ENCODE measurements at places on chromosomes 4 and X.
A peak's percentile ranks its signal among the peaks of the same experiment; 100 is the strongest.

DNA sequence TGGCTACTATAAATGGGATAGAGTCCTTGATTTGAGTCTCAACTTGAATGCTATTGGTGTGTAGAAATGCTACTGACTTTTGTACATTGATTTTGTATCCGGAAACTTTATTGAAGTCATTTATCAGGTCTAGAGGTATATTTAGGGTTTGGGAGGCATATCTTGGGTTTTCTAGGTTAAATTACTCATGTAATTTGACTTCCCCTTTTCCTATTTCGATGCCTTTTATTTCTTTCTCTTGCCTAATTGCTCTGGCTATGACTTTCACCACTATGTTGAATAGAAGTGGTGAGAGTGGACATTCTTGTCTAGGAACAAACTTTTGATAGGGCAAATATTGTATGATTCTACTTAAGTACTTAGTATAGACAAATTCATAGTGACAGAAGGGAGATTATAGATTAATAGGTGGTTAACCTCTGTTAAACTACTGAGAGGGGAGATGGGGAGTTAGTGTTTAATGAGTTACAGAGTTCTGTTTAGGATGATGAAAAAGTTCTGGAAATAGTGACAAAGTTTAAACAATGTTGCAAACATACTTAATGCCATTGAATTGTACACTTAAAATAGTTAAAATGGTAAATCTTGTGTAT, 22.8 kb upstream of the HSPA4L start:
- DNase-seq, result no peak

DNA sequence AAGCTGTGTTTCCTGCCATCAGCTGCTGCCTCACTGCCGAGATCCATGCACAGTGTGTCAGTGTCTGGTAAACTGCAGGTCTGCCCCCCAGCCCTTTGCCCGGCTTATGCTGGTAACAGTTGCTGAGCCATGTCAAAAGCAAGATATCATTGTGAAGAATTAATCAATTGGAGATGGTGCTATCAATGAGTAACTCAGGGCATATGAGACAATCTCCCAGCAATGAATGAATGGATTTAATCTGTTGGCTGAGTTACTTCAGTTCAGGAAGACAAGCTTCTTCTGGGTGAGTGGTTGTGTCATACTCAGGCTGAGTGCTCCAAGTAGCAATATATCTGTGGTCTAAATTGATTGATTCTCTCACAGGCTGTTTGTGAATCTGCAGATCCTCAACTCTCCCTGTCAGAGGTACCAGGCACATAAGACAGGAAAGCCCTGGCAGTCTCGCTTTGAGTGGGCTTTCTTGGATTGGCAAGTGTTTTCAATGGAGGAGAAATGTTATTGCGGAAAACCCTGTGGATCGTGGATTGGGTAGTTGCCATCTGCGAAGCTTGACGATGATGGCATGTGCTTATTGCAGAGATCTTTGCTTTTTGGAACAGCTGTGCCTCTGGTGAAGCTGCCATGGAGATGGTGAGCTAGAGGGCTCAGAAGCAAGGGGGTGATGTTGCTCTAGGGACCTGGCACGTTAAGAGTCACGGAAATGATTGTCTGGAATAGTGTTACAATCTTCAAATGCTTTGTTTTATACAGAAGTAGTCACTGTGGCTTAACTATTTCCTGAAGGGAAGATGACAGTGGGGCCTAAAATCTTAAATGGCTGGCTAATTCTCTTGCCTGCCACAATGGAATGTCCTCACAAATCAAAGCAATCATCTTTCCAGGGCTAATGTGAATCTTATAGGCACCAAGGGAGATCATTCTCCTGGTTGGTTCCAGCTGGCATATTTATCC, 147.6 kb upstream of the TBC1D9 start:
- peak; percentile 69 for DNase-seq

DNA sequence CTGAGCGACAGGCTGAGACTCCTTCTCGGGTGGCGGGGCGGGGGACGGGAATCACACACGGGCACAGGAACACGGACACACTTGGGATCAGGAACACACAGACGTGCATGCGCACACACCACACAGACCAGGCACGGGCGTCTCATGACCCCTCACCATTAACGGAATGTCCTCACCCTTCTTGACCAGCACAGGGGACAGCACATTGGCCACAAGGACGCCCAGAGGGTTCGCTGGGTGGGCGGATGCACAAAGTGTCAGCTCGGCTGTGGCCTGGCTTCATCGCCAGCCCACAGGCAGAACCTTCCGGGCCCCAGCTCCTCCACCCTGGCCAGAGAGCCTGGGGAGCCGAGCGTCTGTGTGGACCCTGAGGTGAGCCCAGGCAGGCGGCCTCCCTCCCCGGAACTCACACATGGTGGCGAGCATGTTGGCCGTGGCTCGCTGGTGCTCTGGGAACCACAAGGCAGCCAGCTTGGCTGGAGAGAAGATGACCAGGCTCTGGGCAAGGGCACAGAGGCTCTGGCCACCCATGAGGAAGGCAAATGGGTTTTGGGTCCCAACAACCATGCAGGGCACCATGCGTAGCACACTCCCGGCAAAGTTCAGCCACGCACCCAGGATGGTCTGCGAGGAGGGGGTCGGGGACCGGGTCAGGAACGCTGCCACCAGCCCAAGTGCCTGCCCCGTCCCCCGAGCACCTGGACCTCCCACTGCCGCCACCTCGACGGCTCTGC, 3.1 kb downstream of the SLC49A3 start:
- no peak for DNase-seq

DNA sequence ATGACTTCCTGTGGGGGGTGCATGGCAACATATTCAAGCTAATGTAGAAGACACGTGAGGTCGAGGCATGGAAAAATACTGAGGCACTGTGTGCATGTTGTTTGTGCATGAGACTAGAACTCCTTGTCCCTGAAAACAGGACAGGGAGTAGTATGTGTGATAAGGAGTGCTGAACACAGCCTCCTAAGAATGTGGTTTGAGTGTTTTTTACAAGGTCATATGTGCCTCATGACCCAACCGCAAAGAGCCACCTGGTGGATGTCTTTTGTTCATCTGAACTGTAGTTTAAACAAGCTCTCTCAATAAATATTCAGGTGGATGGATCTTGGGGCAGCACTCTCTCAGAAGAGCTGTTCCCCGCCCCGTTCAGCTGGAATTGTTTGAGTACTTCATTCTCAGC, 226.6 kb downstream of the NLGN4X start:
- DNase-seq, result no peak

- no peak for DNase-seq
Observed at GRCh38 chr4:97015301-97015700, 1128.0 kb downstream of the STPG2 start.

GRCh38 chr4:141768954-141769353, 132.6 kb downstream of the IL15 start:
- DNase-seq, result no peak

DNA sequence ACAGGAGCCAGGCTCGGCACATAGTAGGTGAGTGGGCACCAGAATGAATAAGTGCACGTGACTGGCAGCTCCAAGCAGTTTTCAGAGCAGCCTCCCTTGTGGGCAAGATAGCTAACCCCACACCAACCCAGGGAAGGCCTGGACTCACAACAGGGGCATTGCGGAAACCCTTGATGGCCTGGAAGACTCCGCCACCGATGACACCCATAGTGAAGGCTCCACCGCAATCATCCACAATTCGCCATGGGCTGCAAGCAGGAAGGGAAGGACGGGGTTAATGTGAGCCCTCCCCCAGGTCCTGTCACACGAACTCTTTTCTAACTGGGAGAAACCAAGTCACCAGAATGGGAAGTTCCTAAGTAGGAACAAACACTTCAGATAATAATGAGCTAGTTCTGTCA, 957 bp downstream of the TIMM17B start:
- no peak for DNase-seq

- no peak for DNase-seq
Observed at GRCh38 chr4:150415213-150415612, 166.7 kb upstream of the MAB21L2 start.

DNA sequence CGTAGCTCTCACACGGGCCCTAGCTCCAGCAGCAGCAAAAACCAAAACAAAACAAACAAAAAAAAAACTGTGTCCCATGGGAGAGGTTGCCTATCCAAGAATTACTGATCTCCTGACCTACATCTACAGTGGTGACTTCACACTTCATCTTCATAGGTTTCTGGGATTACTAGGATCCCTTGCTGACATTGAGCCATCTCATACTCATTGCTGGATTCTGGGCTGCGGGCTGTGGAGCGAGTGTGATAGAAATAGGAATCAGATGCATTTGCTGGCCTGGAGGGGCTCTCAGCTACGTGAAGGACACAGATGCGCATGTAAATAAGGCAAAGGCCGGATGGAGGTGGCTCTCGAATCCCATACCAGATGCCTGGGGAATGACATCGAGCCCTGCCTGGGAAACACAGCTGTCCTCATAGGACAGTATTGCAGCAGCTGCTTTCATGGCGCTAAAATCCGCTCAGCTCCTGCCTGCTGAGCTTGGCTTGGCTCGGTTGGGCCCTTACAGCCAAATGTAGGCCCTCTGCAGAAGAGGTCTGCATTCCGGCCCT, 41.7 kb downstream of the CNGA2 start:
- no peak for DNase-seq

DNA sequence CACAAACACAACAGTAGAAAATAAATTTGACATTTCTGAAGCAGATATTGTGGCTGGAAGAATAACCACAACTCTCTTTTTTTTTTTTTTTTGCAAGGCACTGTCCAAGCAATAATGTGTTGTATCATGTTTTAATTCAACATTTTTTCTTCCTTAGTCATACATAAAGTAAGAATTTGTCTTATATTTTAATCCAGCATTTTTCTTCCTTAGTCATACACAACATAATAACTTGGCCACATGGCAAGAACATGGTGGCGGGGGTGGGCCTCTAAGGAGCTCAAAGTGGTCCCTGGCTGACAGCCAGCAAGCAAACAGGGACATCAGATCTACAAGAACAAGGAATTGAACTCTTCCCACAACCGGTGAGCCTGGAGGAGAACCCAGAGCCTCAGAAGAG, 20.2 kb downstream of the FBXW7 start:
- no peak for DNase-seq

GRCh38 chrX:16075087-16075486, 48.3 kb upstream of the GRPR start:
- DNase-seq, result no peak

DNA sequence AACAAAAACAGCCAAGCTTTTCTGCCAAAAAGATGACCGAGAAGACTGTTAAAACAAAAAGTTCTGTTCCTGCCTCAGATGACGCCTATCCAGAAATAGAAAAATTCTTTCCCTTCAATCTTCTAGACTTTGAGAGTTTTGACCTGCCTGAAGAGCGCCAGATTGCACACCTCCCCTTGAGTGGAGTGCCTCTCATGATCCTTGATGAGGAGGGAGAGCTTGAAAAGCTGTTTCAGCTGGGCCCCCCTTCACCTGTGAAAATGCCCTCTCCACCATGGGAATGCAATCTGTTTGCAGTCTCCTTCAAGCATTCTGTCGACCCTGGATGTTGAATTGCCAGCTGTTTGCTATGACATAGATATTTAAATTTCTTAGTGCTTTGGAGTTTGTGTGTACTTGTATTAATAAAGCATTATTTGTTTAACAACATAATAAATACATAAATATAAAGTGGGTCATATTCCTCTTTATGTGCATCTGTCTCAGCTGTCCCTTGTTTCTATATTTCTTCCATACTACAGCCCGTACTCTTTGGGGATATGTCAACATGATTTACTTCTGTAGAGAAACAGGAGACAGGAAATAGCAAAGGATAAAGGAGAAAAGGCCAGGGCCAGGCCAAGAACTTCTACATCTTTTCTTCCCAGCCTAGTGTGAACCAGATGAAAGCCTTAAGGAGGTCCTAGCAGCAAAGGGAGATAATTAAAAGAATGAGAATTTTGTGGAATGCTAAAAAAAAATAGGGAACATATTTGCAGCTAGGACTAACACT, 667 bp downstream of the PTTG2 start:
- no peak for DNase-seq

GRCh38 chrX:49177338-49177833, 5.7 kb downstream of the PLP2 start:
- no peak for DNase-seq

GRCh38 chr4:185227713-185228278, 18.4 kb downstream of the SNX25 start:
- DNase-seq, result no peak

GRCh38 chr4:11367371-11367770, 61.3 kb downstream of the HS3ST1 start:
- DNase-seq, result no peak

GRCh38 chrX:37302569-37302968, 46.6 kb upstream of the PRRG1 start:
- peak; percentile 24 for DNase-seq

GRCh38 chrX:130828641-130829040, 74.4 kb downstream of the ENOX2 start:
- DNase-seq, result no peak

GRCh38 chrX:138191998-138192397, 519.5 kb downstream of the FGF13 start:
- DNase-seq, result peak; percentile 7

DNA sequence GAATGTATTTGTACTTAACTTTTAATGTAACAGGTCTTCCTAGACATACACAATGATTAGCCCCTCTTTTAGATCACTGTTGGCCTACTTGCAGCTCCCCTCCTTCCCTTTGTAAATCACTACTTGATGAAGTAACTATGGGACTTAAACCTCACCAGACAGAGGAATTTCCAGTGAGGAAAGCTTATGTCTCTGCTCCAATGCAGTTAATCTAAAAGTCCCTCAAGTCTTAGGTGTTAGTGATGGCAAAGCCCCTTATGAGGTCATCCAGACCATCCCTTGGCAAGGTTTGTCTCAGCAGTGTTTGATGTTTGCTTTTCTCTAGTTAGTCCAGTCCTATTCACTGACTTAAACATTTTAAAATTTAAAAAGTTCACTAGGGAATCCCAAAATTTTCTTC, 877.3 kb upstream of the INTU start:
- DNase-seq, result no peak

- no peak for DNase-seq
Observed at GRCh38 chr4:18214411-18215055, 193.0 kb upstream of the LCORL start.

GRCh38 chr4:86822136-86822535, 27.0 kb downstream of the SLC10A6 start:
- DNase-seq, result no peak

GRCh38 chrX:134749706-134750445, 91.6 kb upstream of the PLAC1 start:
- DNase-seq, result no peak

- no peak for DNase-seq
Observed at GRCh38 chr4:121800638-121800960, 524 bp upstream of the EXOSC9 start.

GRCh38 chr4:61831987-61832386, 631.9 kb downstream of the ADGRL3 start:
- no peak for DNase-seq

- no peak for DNase-seq
Observed at GRCh38 chrX:36434522-36434921, 515.0 kb downstream of the CFAP47 start.

- no peak for DNase-seq
Observed at GRCh38 chrX:50448565-50448964, 22.1 kb downstream of the DGKK start.

GRCh38 chrX:47587091-47587891, 5.1 kb downstream of the TIMP1 start:
- no peak for DNase-seq
